LHCN-M2 (cell line): ENCODE measurements at places on chromosomes 1 and 21. TPM values are rescaled to one million over a fixed set of nuclear protein-coding genes. Genes with fewer than 3 reads are reported as not detected.

DNA sequence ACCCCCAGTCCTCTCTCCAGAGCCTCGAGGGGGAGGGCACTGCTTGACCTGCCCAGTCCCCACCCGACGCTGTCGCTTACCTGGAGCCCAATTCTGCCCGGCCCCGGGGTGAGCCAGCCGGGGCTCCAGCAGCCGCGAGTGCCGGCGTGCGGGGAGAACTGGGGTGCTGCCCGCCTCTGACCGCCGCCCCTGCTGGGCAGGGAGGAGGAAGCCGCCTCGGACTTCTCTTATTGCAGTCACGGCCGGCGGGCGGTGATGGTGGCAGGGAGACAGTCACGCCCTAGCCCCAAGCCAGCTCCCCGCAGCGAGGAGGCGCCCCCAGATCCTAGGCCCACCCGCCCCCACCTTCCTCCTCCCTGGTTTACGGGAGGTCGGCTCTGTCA, at the start of gene FGR:
TSS of gene FGR (minus strand) at position 201 of the 383 bp plus-strand sequence. CDS start 11,269 bp downstream, outside the sequence.
- no peak for DNase-seq

DNA sequence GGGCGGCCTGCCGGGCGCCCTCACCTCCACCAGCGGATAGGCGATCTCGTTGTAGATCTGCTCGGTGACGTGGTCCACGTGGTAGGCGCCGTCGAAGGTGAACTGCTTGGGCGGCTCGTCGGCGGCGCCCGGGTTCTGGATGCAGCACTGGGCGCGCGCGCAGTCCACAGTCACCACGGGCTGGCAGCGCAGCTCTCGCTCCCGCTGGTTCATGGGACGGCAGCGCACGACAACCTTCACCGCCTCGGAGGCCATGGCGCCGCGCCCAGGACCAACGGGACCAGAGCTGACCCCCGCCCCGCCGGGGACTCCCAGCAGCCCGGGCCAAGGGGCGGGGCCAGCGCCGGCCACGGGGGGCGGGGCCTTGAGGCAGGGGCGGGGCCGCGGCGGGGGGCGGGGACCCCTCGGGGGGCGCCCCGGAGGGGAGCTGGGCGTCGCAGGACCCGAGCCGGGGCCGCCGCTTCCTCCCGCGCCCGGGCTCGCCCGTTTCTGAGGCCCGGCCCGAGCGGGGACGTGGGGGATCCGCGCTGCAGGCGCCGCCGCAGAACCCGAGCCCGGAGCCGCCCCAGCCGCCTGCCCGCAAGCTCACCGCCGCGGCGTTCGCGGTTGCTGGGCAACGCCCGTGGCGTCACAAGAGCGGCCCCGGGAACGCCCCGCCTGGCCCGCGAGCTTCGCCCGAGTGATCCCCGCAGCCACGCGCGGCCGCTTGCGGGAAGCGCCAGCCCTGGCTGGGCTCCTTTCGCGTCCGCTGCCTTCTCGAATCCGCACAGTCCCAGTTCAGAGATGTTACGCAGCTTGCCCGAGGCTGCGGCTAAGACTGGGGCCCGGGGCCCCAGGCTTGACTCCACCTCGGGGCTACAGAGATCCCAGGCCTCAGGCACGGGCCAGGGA, at the start of gene KIF17:
TSS of gene KIF17 (minus strand) at position 556 of the 891 bp plus-strand sequence. CDS start at position 255, 301 bp downstream.
- DNase-seq = no peak

GRCh38 chr21:39712976-39713375, 32.0 kb upstream of the IGSF5 start:
- DNase-seq = no peak

- DNase-seq = no peak
Observed at GRCh38 chr1:234841710-234842231, 231.8 kb upstream of the IRF2BP2 start.

GRCh38 chr1:20449735-20450311, 36.2 kb downstream of the CAMK2N1 start:
- no peak for DNase-seq

GRCh38 chr1:171800342-171800741, 18.9 kb downstream of the METTL13 start:
- DNase-seq = no peak

DNA sequence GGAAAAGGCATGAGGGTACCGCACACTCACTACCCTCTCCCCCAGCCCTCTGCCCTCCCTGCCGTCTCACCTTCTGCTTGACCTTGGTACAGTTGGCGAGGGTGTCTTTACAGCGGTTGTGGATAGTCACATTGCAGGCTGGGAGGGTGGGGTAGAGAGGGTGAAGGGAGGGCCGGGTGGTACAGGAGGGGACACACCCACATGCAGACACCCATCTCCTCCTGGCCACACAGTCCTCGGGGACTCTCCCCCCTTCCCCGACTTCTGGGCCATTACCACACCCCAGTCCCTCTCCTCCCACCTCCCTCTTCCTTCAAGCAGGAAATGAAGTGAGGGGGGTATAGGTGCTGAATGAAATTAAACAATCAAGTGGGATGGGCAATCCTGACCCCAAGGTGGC, 11.6 kb downstream of the ARHGEF2 start:
- no peak for DNase-seq

GRCh38 chr1:190563230-190563629, 85.6 kb upstream of the BRINP3 start:
- DNase-seq = no peak

DNA sequence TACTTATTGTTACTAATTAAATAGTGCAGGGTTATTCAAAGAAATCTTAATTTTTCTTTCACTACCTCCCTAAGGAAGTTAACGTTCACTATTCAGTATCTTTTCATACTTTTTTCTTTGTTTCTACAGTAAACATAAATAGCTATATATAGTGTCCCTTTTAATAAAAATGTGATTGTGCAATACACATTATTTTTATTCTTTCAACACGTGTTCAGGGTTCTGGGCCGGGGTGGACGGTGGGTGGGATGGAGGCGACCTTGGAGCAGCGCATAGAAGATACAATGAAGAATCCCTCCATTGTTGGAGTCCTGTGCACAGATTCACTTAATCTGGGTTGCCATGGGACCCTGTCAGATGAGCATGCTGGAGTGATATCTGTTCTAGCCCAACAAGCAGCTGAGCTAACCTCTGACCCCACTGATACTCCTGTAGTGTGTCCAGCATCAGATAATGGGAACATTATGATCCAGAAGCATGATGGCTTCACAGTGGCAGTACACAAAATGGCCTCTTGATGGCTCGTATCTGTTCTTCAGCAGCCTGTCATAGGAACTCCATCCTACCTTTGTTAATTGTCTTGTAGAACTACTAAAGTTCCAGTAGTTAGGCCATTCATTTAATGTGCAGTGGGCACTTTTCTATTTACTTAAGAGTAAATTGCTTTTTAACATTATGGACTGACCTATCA, 155.9 kb upstream of the L1TD1 start:
- DNase-seq = peak; percentile 1

GRCh38 chr1:182630586-182630985, 26.4 kb upstream of the RGS16 start:
- no peak for DNase-seq

NRDC gene
- total RNA-seq = 57.3 and 59.6 TPM in 2 replicates

S100A11 gene
- total RNA-seq = 388 and 454 TPM in 2 replicates

SLC27A3 gene
- total RNA-seq = 0.38 and 0.98 TPM in 2 replicates

ACAP3 gene
- 71.0 and 76.4 TPM in 2 replicates for total RNA-seq
